ENCODE measurements at places on chromosomes 5 and 9.

DNA sequence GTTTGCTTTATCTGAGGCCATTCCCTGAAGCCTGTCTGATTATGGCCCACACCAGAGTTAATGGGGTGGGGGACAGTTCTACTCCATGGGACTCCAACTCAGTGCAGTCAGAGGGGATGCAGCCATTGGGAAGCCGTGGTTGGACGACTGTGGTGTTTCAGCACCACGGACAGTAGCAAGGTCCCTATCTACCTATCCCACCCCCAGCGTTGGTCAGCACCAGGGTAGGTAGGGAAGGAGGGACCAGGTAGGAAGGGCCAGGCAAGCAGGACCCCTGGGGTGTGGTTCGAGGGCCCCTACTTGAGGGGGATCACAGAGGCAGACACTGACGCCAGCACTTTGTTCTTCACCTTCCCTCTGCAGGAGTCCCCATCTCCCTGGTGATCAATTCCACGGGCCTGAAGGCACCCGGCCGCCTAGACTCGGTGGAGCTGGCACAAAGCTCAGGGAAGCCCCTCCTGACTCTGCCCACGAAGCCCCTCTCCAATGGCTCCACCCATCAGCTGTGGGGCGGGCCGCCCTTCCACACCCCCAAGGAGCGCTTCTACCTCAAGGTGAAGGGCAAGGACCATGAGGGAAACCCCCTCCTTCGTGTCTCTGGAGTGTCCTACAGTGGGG lies 33.2 kb downstream of the HMCN2 start:
- DNase-seq, result peak; percentile 36

DNA sequence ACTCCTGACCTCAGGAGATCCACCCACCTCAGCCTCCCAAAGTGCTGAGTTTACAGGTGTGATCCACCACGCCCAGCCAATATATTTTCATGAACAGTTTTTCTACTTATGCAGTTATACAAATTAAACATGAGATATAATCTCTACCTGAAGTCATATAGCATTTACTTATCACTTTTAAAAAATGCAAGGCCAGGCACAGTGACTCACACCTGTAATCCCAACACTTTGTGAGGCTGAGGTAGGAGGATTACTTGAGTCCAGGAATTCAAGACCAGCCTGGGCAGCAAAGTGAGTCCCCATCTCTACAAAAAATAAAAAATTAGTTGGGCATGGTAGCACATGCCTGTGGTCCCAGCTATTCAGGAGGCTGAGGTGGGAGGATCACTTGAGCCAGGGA lies 164.7 kb upstream of the LHFPL2 start:
- no peak for DNase-seq

GRCh38 chr5:81767938-81768337 lies 17.0 kb upstream of the SSBP2 start:
- no peak for DNase-seq

DNA sequence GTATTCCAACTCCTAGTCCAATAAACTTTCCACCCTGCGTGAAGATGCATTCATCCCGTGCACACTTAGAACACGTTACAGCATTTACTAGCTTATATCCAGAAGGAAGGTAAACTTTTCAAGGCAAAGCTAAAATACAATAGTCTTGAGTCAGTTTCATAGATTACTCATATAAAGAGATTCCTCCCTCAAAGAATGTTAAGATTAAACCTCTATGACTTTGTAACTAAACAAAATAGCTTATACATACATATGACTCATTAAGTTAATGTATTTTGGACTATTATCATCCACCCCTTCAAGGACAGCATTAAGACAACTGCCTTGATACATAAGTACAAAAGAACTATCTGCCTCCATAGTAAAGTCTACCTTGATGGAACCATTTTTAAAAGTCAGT lies 36.1 kb downstream of the TLE1 start:
- no peak for DNase-seq

DNA sequence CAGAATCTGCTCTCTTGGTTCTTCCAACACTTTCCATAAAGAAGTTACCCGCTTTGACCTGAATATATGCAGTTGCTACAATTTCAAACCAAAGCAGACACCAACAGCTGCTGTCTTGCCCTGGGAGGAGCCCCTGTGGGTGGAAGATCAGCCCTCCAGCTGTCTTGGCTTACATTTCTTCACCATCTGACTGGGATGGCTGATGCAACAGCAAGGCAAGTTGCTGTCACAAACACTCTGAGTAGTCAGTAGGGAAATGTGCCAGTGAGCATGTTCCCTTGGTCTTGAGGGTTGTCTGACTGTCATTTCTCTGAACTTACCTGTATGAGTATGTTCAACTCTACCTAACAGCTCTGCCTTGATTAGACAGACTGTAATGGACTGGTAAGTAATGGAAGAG lies 152.9 kb downstream of the SGCD start:
- no peak for DNase-seq

DNA sequence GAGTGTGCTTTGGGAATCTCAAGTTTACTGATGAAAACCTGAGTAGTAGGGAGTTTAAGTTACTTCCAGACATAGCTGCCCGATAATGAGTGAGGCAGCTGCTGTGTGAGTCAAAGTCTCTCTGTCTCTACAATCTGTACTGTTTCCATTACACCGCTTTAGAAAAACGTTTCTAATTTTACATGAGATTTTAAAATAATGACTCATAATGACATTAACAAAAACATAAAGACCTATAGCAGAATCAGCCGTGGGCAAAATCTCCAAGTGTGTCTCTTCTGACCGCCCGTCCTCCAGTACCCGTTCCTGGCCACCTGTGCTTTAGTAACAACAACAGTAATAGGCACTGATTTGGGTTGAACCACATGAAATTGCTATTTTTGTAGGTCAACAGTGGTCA lies 69.6 kb upstream of the PRRC1 start:
- no peak for DNase-seq

GRCh38 chr9:34690983-34691935 lies at the start of gene CCL19:
CCL19 (minus strand) TSS chr9:34691276; CDS start chr9:34691139, 137 bp downstream.
- no peak for DNase-seq

- DNase-seq, result no peak
Observed at GRCh38 chr5:38403406-38403805, 145.0 kb downstream of the EGFLAM start.

GRCh38 chr5:57176350-57176857 lies 2.5 kb downstream of the GPBP1 start:
- DNase-seq, result no peak

DNA sequence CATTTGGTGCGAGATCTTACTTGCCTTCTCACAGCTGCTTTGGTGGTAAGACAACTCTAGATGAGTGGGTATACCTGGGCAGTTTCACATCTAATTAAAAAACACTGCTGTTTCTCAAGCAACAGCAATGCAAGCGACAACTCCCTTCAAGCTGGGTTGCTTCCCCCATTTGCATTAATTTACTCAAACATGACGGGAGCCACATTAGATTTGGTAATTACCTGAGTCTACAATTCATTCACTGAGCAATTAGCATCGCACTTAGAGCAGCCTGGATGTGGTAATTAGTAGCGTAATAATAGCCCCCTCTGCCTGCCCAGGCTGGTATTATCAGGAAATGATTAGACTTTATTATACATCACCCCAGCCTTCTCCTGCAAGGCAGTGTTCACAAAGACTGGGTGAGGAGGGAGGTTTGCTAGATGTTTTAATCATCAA lies 73.4 kb downstream of the FBXO38 start:
- no peak for DNase-seq

GRCh38 chr9:17064558-17064957 lies 70.3 kb upstream of the CNTLN start:
- no peak for DNase-seq

DNA sequence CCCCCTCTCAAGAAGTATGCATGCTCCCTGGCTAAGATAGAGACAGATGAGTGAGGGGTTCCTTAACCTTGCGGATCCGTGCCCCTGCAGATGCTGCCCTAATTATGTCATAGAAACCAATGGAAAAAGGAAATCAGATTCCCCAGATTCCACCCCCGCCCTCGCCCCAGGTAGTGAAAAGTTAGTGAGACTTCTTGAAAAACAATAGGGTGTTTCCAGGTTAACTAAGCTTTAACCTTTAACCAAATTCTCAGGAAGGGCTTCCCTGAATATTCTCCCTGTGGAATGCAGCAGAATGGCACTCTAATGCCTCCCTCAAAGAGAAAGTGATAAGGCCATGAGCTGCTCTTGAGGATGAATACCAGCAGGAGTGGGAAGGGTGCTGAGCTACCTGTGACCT lies 116.0 kb upstream of the RANBP3L start:
- DNase-seq, result peak; percentile 58

DNA sequence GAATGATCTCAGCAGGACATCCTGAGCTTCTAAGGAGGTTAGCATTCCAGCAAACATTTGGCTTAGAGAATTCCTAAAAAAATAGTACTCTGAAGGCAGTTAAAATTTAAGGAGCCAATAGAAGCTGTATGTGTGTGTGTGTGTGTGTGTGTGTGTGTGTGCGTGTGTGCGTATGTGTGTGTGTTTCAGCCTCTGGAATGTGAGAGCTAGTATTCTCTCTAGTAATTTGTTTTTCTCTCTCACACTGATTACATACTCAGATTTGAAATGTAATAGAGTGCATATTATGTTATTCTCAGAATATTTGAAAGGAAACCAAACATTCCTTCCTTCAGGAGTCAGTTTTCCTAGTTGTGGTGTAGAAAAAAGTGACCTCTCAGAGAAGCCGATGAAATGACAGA lies 279.6 kb downstream of the TMEM38B start:
- peak; percentile 23 for DNase-seq

GRCh38 chr5:119379942-119380547 lies 24.2 kb downstream of the TNFAIP8 start:
- DNase-seq, result no peak

Data from NT2/D1 (cell line).